ENCODE measurements at places on chromosomes 4 and X.

DNA sequence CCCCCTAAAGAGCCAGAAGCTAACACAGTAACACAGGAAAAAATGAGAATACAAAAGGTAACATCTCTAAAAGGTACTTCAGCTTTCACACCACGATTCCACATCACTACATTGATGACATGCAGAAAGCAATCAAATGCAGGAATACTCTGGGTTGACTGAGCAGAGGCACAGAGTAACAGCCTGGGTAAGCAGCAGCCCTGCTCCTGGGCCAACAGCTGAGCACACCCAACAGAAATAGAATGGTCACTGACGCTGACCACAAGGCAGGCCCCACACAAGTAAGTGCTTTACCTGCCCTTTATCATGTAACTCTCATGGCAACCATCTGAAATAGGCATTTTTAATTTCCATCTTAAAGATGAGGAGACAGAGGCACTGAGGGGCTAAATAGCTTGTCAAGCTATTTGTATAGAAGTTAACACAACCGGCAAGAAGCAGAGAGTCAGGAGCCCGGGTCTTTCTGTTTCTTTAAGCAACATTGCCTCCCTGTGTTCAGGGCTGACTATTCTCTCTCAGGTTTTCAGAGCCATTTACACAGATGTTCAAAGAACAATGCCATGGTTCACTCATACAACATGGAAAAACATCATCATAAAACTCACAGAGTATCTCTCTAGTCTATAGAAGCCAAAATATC lies 168.9 kb downstream of the ZNF674 start:
- DNase-seq = peak; percentile 57

- no peak for DNase-seq
Observed at GRCh38 chr4:158789853-158790252, 21.0 kb downstream of the FNIP2 start.

DNA sequence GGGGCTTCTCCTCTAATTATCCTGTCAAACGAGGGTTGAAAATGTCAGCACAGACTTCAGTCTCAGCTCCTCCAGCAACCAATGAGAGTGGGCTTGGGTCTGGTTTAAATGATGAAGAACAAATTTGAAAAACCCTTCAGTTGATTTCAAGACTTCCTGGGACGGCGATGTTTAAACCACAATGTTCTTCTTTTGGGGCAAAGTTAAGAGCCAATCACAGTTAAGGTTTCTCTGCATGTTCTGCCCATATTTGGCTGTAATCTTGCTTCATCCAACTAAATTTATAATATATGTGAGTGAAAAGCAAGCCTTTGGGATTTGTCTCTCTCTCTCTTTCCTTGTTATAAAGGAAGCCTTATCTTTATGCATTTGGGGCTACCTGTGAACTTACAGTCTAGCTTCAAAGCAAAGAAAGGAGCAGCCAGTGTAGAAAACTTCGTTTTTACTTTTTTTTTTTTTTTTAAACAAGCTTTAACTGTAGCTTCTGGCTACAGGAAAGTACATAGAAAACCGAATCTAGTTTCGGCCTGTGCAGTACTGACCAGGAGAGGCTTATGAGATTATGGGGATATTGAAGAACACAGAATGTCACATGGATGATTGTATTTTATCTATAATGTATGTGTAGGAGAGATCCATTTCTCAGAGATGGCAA lies 46.8 kb upstream of the FAM9C start:
- DNase-seq = no peak

GRCh38 chr4:76984788-76985211 lies 35.2 kb downstream of the SEPTIN11 start:
- DNase-seq = no peak

DNA sequence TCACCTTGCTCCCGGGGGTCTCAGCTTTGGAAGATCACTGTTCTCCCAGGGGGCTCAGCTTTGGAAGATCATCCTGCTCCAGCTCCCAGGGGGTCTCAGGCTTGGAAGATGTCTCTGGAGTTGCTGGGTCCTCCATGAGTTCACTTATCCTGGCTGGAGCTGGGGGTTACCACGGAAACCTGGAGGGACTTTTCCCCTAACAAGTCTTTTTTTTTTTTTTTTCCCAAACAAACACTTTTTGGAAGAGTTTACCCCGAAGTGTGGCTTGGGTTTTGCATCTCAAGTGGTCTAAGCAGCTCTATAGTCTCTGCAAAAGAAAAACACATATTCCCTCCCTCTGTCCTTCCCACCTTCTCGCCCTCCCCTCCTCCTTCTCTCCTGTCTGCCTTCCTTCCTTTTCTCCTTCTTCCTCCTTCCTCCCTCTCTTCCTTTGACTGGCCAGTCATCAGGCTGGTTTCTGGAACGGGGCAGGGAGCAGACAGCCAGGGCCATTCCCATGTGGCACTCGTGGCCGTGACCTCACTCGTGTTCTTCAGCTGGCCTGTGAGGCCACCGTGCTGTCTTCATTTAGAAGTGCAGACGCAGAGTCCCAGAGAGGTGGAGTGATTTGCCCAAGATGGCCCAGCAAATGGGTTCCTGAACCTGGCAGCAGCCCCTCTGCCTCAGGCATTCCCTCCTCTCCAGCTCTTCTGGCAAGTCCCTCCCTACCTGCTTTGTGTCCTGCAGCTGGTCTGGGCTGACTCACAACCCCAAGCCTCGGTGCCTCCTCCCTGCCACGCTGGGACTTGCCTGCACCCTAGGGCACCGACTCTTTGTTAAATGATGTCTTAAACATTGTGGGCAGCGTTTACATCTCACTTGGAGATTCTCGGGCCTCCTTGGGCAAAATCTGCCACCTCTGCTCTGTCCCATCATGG lies 25.9 kb upstream of the HMX1 start:
- no peak for DNase-seq

DNA sequence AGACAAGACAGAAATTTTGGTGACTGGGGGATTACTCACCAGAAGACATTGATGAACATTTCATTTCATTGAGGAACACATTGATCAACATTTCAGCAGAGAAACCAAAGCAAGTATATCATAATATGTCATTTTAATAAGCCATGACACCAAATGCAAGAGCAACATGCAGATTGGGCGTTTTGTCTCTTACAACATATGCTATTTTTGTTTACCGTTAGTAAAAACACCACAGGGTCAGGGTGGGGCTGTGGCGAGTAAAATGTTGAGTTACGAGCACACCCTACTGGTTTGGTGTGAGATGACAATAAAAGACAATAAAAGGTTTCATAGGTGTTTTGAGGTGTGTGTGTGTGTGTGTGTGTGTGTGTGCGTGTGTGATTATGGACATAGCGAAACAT lies 294.5 kb downstream of the PDGFC start:
- DNase-seq = peak; percentile 55

DNA sequence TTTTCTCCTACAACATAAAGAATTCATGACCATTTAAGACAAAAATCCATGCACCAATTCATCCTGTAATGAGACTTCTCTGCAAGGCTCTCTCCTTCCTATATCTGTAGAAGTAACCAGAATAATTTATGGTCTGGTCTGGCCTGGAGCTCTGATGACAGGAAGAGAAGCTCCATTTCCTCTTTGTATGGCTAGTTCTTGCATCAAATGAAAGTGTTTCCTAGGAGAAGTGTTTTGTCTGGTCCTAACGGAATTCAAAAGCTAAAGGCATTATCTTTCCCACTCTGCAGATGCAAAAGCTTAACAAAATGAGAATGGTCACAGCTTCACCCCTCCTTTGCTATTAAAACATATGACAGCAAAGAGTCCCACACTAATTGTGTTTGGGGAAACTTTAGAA lies 55.1 kb downstream of the SPATA18 start:
- DNase-seq = no peak

GRCh38 chr4:79211490-79211889 lies 114.4 kb downstream of the NAA11 start:
- DNase-seq = peak; percentile 71

DNA sequence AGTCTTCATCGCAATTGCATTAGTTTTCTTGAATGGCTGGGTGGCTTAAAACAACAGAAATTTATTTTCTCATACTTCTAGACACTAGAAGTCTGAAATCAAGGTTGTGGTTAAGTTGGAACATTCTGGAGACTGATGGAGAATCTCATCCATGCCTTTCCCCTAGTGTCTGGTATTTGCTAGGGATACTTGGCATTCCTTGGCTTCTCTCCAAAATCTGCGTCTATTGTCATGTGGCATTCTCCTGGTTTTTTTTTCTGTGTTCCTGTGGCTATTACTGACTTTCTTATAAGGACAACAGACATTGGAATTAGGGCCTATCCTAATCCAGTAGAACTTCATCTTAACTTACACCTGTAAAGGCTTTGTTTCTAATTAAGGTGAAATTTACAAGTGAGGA lies 272.8 kb upstream of the EPHA5 start:
- no peak for DNase-seq

DNA sequence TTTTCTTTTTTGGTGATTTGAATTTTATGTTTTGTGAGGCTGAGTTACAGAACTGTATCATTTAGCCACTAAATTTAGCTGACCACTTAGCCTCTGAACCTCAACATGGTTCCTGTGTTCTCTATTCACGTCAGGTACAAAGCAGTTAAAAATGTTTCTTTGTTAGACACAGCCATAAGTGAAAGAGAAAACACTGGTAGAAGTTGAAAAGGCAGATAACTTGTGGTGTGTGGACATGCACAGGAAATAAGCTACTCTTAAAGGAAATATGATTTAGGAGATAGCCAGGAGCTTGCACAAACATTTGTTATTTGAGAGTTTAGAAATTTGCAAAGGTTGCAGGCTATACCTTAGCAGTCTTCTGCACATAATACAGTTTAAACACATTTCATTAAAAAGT lies 171.0 kb upstream of the RPS6KA3 start:
- no peak for DNase-seq

GRCh38 chrX:13339607-13340006 lies 19.8 kb upstream of the ATXN3L start:
- no peak for DNase-seq

DNA sequence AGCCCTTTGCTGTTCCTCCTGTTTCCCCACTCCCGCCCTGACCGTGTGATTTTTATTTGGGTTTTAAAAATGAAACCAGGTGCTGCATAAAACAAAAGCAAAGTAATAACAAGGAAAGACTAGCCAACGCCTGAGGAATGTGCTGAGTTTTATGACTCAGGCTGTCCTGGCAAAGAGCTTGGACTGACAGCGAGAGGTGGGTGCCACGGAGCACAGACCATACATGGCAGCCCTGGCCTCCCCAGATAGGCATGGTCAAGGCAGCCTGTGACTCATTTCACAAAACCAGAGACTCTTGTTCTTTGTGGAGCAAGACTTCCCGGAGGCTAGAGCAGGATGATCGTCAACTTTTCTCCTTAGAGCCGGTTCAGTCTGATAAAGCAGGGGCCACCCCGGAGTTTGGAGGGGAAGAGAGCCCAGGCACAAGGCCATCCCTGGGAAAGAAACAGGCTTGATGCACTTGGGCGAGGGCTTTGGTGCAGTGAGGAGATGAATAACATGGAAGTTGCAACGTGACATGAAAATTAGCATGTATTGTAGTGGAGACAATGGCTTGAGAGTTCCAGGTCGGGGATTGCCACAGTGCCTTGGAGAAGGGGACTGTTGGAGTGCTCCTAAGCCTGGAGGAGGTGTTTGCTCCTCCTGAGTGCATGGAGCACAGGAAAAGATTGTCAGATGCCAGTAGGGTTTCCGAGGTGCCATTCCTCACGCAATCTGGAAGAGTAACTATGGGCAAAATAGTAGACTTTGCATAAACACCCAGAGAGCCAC lies 54.8 kb downstream of the C4orf51 start:
- no peak for DNase-seq

GRCh38 chrX:71872542-71873458 lies 37.8 kb upstream of the NHSL2 start:
- DNase-seq = no peak

GRCh38 chrX:120372667-120373370 lies 10.9 kb downstream of the ATP1B4 start:
- no peak for DNase-seq

DNA sequence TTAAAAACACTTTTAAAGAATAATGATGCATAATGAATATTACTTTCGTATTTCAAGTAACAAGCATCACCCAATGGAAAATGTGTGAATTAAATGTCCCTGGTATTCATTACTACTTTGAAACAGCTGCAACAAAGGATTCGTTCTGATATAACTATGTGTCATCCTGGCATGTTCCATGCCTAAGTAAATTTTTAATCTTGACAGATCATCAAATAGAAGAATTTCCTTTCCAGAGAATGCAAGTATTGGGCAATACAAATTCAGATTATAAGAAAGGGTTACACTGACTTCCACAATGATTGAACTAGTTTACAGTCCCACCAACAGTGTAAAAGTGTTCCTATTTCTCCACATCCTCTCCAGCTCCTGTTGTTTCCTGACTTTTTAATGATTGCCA lies 105.3 kb downstream of the SPCS3 start:
- DNase-seq = no peak

- DNase-seq = no peak
Observed at GRCh38 chr4:165415910-165416309, 37.1 kb downstream of the CPE start.

DNA sequence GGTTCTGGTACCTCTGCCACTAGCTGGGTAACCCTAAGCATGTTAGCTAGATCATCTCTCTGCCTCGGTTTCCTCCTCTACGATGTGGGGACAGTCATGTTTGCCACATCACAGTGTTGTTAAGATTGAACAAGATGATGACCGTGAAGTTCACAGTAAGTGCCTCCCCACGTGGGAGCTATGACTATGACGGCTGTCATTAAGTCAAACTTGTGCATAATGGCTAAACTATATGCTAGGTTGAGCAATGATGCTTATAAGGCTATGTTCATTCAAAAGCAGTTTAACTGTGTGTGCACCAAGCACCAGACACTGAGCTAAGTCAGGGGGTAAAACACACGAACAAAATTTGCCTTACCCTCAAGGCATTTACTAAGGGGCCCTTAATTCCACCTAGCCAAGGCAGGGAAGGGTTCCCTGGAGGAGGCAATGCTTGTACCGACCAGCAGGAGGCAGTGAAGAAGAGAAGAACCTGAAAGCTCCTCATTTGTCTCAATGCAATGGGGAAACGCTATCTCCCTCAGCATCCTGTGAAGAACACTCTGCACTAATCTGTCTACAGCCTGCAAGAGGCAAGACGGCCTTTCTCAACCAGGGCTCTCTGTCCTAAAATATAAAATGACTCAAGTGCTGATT lies 52.9 kb downstream of the MAP7D2 start:
- no peak for DNase-seq

GRCh38 chr4:82362565-82362964 lies 11.2 kb downstream of the HNRNPD start:
- DNase-seq = no peak

- DNase-seq = no peak
Observed at GRCh38 chr4:77184974-77185373, 28.0 kb downstream of the CCNG2 start.

DNA sequence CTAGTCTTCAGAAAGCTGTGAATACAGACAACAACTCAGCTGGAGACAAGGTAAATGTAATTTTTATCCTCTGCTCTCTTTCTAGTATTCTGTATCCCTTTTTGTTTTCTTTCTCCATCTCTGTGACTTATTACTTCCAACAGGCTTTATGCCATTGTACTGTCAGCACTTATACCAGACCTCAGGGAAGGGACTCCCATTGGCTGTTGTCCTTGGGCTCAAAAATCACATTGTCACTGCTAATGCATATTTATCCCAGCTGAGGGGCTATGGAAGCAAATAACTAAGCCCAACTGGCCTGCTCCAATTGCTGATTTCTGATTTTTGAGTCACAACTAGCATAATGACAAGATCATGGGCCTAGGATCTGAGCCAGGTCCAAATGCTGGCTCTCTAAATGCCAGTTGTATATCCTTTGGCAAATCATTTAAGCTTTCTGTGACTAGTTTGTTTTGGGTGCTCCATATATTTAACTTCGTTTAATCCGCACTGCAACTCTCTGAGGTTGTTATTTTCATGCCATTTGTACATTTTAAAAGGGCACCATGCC lies 395.1 kb upstream of the GNPDA2 start:
- DNase-seq = no peak

Data from D341Med (cell line).